ENCODE measurements at places on chromosomes 7 and 10. TPM values are rescaled to one million over a fixed set of nuclear protein-coding genes. Genes with fewer than 3 reads are reported as not detected.

DNA sequence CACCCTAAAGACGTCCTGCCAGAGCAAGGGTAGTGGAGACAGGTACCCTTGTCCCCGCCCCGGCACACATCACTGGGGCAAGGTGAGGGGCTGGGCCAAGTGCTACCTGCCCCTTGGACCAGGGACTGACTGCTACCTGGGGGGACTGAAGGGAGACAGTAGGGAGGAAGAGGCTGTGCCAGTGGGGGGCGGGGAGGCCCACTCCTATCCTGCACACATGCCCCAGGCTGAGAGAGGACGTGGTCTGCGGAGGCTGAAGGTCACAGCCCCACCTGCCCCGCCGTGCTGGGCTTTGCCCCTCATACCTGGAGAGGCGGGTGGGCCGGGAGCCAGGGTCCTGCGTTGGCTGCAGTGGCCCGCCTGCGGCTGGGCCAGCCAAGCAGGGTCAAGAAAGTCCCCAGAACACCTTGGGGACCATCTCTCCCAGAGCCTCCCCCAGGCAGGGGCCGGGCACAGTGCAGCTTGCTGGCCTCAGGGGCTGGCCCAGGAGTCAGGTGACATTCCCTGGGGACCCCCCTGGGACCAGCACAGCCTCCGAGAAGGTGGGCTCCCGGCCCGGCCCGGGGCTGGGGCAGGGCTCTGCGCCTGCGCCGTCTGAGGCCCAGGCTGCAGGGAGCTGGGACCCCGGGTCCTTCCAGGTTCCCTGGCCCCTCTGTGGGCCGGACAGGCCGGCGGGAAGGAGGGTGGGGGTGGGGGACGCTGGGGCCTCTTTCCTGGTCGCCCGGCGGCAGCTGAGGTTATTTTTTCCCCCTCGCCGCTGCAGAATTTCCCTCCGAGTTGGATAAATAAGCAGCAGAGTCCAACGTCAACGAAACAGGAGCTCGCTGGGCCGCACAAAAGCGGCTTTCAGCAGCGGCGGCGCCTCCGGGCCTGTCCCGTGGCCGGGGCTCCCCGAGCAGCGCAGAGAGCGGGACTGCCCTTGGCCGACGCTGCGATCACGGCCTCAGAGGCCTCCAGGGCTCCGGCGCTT, 9.8 kb upstream of the FZD9 start:
- DNase-seq: no peak

Gene PCLO
- total RNA-seq: not detected

- DNase-seq: no peak
Measured at GRCh38 chr7:128350708-128351295, 7.1 kb upstream of the RBM28 start.

Gene SP8
- total RNA-seq: not detected

- no peak for DNase-seq
Measured at GRCh38 chr7:150969475-150969874, 8.6 kb downstream of the KCNH2 start.

- DNase-seq: no peak
Measured at GRCh38 chr10:32964270-32964669, 6.2 kb upstream of the ITGB1 start.

Gene ARMH3
- 23.2 TPM for total RNA-seq

Gene PTPRE
- total RNA-seq: 35.8 TPM

DNA sequence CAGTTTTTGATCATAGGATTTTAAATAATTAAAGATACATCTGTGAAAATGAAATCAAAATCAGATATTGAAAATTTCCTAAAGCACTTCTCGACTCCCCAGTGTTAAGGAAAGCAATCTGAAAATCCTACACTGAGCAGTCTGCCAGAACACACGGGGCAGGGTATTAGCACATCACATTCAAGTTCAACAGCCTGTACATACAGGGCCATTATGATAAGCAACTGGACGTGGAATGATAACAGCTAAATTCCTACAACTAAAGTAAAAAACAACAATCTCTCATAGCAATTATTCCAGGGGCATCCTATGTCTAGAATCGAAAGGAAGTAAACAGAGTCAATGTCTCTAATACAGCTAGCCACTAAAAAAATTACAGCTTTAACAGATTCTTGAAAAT, 31.7 kb downstream of the TRDMT1 start:
- DNase-seq: no peak

Data from activated CD4-positive, alpha-beta T cell treated with anti-CD3 and anti-CD28 coated beads, Interleukin-2, amount 10 ng/mL, durations not matched to agents 24 days and 14 days (primary cell).